ENCODE measurements at places on chromosomes 16 and 17. TPM values are rescaled to one million over a fixed set of nuclear protein-coding genes. Genes with fewer than 3 reads are reported as not detected.

The CCL1 gene
- total RNA-seq, result not detected

The C17orf78 gene
- not detected for total RNA-seq

The IL34 gene
- total RNA-seq, result 1.4 TPM

The NTN1 gene
- total RNA-seq, result not detected

The BAIAP3 gene
- total RNA-seq, result 0.32 TPM

The SUPT4H1 gene
- total RNA-seq, result 49.4 TPM

The BEAN1 gene
- 0.15 TPM for total RNA-seq

The GPR142 gene
- not detected for total RNA-seq

The SALL1 gene
- not detected for total RNA-seq

The CDH8 gene
- not detected for total RNA-seq

The CDRT15 gene
- total RNA-seq, result not detected

The CES5A gene
- total RNA-seq, result not detected

The TIMP2 gene
- 28.0 TPM for total RNA-seq

The ZNF594 gene
- 1.6 TPM for total RNA-seq

The SEC14L1 gene
- total RNA-seq, result 334 TPM

The LPO gene
- total RNA-seq, result not detected

The TBC1D3G gene
- total RNA-seq, result not detected
